MCF 10A (cell line): ENCODE measurements at places on chromosomes 16 and 17. TPM values are rescaled to one million over a fixed set of nuclear protein-coding genes. Genes with fewer than 3 reads are reported as not detected.

The OTOP2 gene
- total RNA-seq: not detected in 2 replicates

The ACSM2A gene
- not detected in 2 replicates for total RNA-seq

The RPH3AL gene
- total RNA-seq: 0.89 and 1.6 TPM in 2 replicates

DNA sequence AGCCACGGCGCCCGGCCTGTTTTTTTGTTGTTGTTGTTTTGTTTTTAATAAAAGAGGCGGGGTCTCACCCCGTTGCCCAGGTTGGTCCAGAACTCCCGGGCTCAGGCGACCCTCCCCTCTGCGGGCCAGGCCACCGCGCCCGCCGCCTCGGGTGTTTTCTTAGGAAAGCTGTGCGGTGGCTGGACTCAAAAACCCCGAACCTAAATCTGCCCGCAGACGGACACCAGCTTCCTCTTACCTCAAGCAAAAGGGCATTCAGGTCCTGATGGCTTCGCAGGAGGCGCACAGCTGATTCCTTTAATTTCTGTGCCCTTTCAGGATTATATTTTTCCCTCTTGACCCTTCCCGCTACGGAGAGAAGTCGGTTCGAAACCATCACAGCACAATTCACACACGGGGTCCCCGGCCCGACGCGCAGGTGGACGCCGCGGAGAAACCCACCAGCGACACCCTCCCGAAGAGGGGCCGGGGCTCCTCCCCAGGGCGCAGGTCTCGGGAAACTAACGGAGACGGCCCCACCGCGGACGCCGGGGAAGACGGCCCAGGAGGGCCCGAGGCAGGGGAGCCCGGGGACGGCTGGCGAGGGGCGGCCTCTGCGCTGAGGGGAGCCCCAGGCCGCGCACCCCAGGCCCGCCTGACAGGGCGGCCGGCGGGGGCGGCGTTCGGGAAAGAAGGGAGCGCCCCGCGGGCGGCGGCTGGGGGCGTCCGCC lies 653 bp downstream of the FANCA start:
- no peak for DNase-seq

- peak; percentile 20 for DNase-seq
Measured at GRCh38 chr17:37092071-37092470, 143.3 kb downstream of the AATF start.

- no peak for DNase-seq
Measured at GRCh38 chr16:47715442-47716083, 254.4 kb downstream of the PHKB start.

GRCh38 chr17:28982131-28982793 lies 23.6 kb downstream of the SEZ6 start:
- DNase-seq: no peak

DNA sequence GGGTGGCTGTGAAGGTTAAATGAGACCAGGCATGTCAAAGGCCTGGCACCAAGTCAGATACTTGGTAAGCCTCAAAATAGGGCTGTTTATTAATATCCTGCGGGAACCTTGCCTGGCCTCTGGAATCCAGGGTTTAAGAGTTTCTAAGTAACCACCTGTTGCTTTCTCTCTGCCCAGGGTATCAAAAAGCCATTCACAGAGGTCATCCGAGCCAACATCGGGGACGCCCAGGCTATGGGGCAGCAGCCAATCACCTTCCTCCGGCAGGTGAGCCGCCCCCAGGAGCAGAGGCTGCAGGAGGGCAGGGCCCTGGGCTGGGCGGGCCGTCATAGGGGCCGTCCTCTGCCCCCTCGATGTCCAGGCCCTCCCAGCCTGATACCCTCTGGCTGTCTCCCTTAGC lies 13.3 kb downstream of the GPT2 start:
- DNase-seq: no peak

GRCh38 chr17:52674686-52675085 lies 516.2 kb upstream of the CA10 start:
- DNase-seq: no peak

DNA sequence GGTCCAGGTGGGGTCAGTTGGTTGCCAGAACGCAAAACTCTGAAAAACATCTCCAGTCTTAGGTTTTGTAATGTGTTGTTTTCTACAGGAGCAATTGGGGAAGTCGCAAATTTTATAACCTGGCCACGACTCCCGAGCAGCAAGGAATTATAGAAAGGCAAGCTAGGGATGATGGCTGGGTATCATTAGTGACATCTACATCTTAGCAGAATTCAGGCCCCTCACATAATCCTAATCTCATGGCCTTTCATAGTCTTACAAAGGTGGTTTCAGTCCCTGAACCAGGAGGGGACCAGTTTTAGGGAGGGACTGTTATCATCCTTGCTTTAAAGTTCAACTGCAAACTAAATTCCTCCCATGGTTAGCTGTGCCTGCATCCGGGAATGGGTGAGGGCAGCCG lies 117.9 kb downstream of the RPTOR start:
- no peak for DNase-seq

- no peak for DNase-seq
Measured at GRCh38 chr17:17888371-17888770, 51.6 kb upstream of the SREBF1 start.

- no peak for DNase-seq
Measured at GRCh38 chr17:47670064-47670463, 20.3 kb downstream of the KPNB1 start.

DNA sequence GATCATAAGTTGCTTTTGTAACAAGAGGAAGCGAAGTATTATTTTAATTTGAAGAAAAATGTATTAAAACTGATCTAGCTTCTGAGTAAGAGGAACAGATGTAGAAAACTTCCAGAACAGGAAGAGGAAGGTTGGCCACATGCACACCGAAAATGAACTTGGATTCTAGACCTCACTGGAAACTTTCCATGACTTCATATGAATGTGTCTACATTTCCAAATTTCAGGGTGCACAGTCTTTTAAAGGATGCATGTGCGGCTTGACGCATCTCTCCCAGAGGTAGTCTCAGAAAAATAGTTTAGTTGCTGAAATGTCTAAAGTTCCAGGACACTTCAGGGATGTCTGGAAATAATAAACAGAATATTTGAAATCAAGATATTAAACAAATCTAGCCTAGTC lies 275.1 kb upstream of the MYOCD start:
- no peak for DNase-seq

DNA sequence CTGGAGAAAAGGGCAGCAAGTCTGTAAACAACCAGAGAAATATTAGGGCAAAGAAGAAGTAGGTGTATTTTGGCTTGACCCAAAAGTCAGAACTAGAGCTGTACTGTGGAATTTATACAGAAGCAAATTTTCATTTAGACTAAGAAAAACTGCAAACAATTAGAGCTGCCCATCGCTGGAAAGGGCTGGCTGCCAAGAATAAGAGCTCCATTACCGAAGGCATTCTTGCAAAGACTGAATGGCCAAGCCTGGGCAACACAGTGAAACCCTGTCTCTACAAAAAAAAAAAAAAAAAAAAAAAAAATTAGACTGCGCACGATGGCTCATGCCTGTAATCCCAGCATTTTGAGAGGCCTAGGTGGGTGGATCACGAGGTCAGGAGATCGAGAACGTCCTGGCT lies 53.9 kb upstream of the TMC5 start:
- no peak for DNase-seq

- peak; percentile 84 for DNase-seq
Measured at GRCh38 chr16:58638148-58639036, 8.8 kb upstream of the CNOT1 start.

DNA sequence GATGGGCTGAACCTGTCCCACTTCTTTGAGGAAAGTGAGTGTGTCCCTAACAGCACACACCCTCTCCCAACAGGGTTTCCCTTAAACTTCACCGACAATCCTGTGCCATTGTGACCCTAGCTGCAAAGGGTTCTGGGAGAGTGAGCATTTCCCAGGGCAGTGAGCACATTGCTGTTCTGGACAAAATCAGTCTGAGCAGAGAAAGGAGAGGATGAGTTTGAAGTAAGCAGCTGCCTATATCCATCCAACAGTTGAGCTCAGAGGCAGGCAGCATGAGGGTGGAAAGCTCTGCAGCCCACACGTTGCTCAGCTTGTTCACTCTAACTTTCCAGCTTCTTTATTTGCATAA lies 296.5 kb upstream of the MAF start:
- no peak for DNase-seq

GRCh38 chr17:19021622-19022083 lies 17.1 kb upstream of the FAM83G start:
- DNase-seq: no peak

- peak; percentile 67 for DNase-seq
Measured at GRCh38 chr16:68064791-68065365, 20.3 kb upstream of the NFATC3 start.
